ENCODE measurements at places on chromosomes 11 and 22. TPM values are rescaled to one million over a fixed set of nuclear protein-coding genes. Genes with fewer than 3 reads are reported as not detected.

Gene PLAAT5
- total RNA-seq, result not detected

DNA sequence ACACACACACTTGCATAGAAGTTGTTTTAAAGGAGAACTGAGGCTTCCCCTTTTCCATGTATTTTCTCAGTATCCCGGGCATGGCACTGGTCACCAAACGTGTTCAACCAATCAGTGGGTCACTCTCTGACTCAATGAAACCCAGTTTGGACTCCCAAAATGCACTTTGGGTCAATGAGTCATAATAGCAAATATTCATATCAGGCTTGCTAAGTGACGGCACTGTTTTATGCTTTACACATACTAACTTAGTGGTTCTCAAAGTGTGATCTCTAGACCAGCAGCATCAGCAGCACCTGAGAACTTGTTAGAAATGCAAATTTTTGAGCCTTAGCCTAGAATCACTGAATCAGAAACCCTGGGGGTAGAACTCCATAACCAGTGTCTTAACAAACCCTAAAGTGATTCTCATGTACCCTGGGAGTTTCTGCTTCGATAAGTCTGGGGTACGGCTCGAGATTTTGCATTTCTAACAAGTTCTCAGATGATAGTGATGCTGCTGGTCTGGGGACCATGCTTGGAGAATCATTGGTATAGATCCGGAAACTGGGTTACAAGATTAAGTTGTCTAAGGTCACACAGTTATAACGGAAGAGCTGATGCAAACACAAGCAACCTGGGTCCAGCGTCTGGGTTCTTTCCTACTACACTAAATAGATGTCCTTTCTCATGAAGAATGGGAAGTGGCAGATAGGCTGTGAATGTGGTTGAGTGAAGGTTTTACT is 35.6 kb downstream of the ETS1 start:
- H3K4me3 ChIP-seq, result no peak overlapping the region
- no peak for DNase-seq
- H3K27me3 ChIP-seq, result peaks cover 72% of the 10 kb centered on the region
- peaks cover 7% of the 10 kb centered on the region for H3K4me1 ChIP-seq
- H3K27ac ChIP-seq, result no peak overlapping the region
- no peaks in the 10 kb centered on the region for H3K36me3 ChIP-seq

- no peak overlapping the region for H3K27ac ChIP-seq
- DNase-seq, result no peak
Observed at GRCh38 chr11:75301131-75301530, 50.3 kb downstream of the ARRB1 start.

Gene KLHDC7B
- total RNA-seq, result not detected

GRCh38 chr11:73971175-73971719 is 11.4 kb downstream of the UCP2 start:
- H3K27me3 ChIP-seq, result no peaks in the 10 kb centered on the region
- DNase-seq, result no peak
- H3K4me1 ChIP-seq, result no peaks in the 10 kb centered on the region
- H3K36me3 ChIP-seq, result peaks cover under 1% of the 10 kb centered on the region
- H3K4me3 ChIP-seq, result no peak overlapping the region

Gene CD3G
- total RNA-seq, result not detected

Gene OR52N4
- 0.12 TPM for total RNA-seq

Gene PKDREJ
- not detected for total RNA-seq

GRCh38 chr11:122803306-122803705 is 35.0 kb upstream of the CRTAM start:
- no peak overlapping the region for H3K27ac ChIP-seq
- DNase-seq, result no peak
- peaks cover 4% of the 10 kb centered on the region for H3K4me1 ChIP-seq
- H3K27me3 ChIP-seq, result no peaks in the 10 kb centered on the region
- no peaks in the 10 kb centered on the region for H3K36me3 ChIP-seq
- no peak overlapping the region for H3K4me3 ChIP-seq

DNA sequence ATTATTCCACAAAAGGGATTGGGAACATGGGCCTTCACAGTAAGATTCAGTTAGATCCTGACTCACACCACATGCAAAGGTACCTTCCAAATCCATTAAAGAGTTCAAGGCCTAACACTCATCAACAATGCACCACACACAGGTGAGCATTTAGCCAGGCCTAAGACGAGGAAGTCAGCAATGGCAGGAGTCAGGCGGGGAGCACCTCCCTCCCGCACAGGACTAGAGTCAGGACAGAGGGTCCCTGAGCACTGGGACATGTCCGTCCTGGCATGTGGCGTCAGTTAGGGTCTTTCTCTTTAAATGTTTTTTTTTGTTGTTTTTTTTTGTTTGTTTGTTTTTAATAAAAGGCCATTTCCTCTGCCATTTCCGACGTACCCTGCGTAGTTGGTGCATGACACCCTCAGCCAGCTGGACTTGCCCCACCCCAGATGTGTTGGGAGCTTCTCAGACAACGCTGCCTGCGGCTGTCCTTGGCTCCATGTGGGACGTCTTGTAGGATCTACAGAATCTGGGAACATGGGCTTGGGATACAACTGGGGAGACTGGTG is 1458.6 kb downstream of the BRD1 start:
- H3K4me3 ChIP-seq, result no peak overlapping the region
- DNase-seq, result no peak
- no peaks in the 10 kb centered on the region for H3K36me3 ChIP-seq
- no peak overlapping the region for H3K27ac ChIP-seq

- H3K27ac ChIP-seq, result no peak overlapping the region
- no peaks in the 10 kb centered on the region for H3K27me3 ChIP-seq
- no peaks in the 10 kb centered on the region for H3K36me3 ChIP-seq
- peak; percentile 82 for DNase-seq
Observed at GRCh38 chr11:69044111-69045013, 4.4 kb upstream of the TPCN2 start.

Gene PLAAT2
- not detected for total RNA-seq

DNA sequence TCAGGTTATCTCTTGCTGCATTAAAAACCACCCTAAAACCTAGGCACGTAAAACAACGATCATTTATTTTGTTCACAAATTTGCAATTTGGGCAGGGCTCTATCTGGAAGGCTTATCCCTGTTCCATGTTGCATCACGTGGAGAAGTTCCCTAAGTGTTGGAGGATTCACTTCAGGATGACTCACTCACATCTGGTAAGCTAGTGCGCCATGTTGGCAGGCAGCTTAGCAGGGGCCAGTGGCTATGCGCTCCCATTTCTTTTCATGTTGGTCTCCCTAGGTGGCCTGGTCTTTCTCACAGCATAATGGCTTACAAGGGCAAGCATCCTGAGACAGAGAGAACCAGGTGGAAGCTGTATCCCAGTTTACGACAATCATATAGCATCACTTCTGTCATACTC is 226.8 kb downstream of the BLID start:
- H3K27ac ChIP-seq, result no peak overlapping the region
- no peak for DNase-seq
- peaks cover 20% of the 10 kb centered on the region for H3K4me1 ChIP-seq
- no peaks in the 10 kb centered on the region for H3K36me3 ChIP-seq
- H3K4me3 ChIP-seq, result no peak overlapping the region
- H3K27me3 ChIP-seq, result no peaks in the 10 kb centered on the region

DNA sequence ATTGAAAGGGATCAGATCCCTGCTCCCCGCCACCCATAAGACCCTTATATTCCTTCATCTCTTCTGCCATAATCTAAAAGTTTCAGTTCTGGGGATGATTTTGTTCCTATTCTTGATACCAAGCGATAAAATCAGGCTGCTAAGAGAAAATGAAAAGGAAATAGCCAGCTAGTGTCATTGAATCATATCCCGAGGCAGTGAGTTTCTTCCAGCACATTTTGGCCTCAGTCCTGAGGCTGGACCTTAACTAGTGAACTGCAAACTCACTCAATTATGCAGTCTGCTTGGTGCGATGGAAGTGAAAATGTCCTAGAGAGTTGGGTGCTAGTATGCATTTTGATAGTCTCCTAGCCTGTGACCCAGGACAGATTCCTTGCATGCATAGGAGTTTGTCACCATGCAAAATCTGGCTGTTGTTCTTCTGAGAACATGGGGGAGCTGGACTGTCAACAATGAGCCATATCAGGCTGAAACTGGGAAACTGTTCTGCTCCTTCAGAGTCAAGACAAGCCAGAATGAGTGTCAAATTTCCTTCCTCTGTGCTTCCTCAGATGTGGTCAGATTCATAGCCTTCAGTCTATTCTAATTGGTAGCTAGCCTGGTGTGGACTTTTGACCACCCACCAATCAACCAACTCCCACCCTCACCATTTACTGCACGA is 102.9 kb downstream of the CCDC81 start:
- no peak overlapping the region for H3K4me3 ChIP-seq
- no peaks in the 10 kb centered on the region for H3K27me3 ChIP-seq
- H3K27ac ChIP-seq, result no peak overlapping the region
- DNase-seq, result no peak

Gene USP2
- total RNA-seq, result 2.6 TPM

Gene PRR5L
- total RNA-seq, result 23.4 TPM

GRCh38 chr22:48714231-48714630 is 1113.4 kb downstream of the BRD1 start:
- no peaks in the 10 kb centered on the region for H3K4me1 ChIP-seq
- no peaks in the 10 kb centered on the region for H3K36me3 ChIP-seq
- no peak overlapping the region for H3K4me3 ChIP-seq
- DNase-seq, result no peak
- H3K27ac ChIP-seq, result no peak overlapping the region

- no peak overlapping the region for H3K27ac ChIP-seq
- H3K36me3 ChIP-seq, result peaks cover 8% of the 10 kb centered on the region
- H3K4me3 ChIP-seq, result no peak overlapping the region
- DNase-seq, result no peak
- H3K27me3 ChIP-seq, result no peaks in the 10 kb centered on the region
- no peaks in the 10 kb centered on the region for H3K4me1 ChIP-seq
Observed at GRCh38 chr22:23800297-23801237, 13.8 kb downstream of the SMARCB1 start.

- H3K36me3 ChIP-seq, result no peaks in the 10 kb centered on the region
- H3K27me3 ChIP-seq, result peaks cover 8% of the 10 kb centered on the region
- H3K4me3 ChIP-seq, result peak within 1 kb of the TSS; percentile 81
- DNase-seq, result peak; percentile 96
- peaks cover 13% of the 10 kb centered on the region for H3K4me1 ChIP-seq
- H3K27ac ChIP-seq, result peak within 1 kb of the TSS; percentile 95
Observed at GRCh38 chr11:33039274-33040032, at the start of gene TCP11L1. TCP11L1 (plus strand) TSS chr11:33039572; CDS start chr11:33043774, 4,202 bp downstream.

DNA sequence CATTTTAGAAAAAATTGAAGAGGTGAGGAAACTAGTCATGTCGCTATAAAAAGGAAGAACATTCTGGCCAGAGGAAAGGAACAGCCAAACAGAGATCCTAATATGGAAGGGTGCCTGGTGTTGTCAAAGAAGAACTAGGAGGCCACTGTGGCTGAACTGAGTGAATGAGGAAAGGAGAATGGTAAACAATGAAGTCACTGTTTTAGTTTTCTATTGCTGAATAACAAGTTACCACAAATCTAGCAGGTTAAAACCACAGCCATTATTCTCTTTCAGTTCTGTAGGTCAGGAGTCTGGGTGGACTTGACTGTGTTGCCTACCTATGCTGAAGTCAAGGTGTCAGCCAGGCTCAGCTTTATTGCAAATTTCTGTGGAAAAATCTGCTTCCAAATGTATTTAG is 549.3 kb upstream of the CCDC90B start:
- DNase-seq, result no peak
- H3K27me3 ChIP-seq, result no peaks in the 10 kb centered on the region
- H3K27ac ChIP-seq, result no peak overlapping the region
- no peak overlapping the region for H3K4me3 ChIP-seq
- H3K36me3 ChIP-seq, result no peaks in the 10 kb centered on the region

Gene TIMP3
- 6.3 TPM for total RNA-seq

- H3K4me1 ChIP-seq, result no peaks in the 10 kb centered on the region
- no peaks in the 10 kb centered on the region for H3K36me3 ChIP-seq
- H3K27me3 ChIP-seq, result no peaks in the 10 kb centered on the region
Observed at GRCh38 chr11:104467404-104467803, 303.5 kb upstream of the PDGFD start.

Gene OR8D1
- total RNA-seq, result not detected

- H3K4me3 ChIP-seq, result no peak overlapping the region
- H3K27me3 ChIP-seq, result no peaks in the 10 kb centered on the region
- H3K4me1 ChIP-seq, result no peaks in the 10 kb centered on the region
- DNase-seq, result no peak
- no peak overlapping the region for H3K27ac ChIP-seq
Observed at GRCh38 chr11:104320956-104321355, 157.0 kb upstream of the PDGFD start.

Gene LIF
- total RNA-seq, result 0.50 TPM
